COR-L47 (cell line): ENCODE measurements at places on chromosomes 7 and 10.
A peak's percentile ranks its signal among the peaks of the same experiment; 100 is the strongest.

GRCh38 chr7:106243893-106244292 is 40.9 kb downstream of the NAMPT start:
- no peak for DNase-seq

DNA sequence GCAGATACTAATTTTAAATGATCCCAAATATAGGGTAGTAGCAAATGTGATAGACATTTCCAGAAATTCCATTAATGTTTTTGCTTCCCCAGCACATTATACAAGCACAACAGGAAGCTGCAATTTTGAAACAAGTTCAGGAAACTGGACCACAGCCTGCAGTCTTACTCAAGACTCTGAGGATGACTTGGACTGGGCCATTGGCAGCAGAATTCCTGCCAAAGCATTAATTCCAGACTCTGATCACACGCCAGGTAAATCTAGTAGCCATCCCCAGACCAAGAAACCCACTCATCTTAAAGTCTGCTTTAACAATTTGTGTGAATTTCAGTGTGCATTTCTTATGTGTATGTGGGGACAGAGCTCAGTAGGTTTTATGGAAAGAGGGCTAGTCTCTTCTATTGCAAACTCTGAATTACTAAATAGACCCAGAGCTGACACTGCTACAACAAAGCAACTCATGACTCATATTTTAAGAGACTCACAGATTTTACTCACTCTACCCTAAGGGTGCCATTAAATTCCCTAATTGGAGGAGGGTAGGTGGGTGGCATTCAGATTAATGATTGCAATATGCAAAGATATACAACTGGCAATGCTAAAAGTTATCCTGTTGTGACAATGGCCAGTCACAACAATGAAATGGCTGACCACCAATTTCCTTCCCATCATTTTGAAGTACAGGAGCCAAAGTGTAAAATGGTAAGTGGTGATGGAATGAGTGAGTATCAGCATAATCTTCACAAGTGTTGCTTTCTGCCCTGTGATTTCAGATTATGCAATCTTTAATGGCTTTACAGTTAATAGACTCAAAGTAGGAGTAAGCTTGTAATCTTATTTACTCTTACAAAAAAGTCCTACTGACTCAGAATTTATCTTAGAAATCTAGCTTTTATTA is 317.6 kb upstream of the PLXDC2 start:
- no peak for DNase-seq

GRCh38 chr10:11162828-11163599 is 145.3 kb downstream of the CELF2 start:
- no peak for DNase-seq

DNA sequence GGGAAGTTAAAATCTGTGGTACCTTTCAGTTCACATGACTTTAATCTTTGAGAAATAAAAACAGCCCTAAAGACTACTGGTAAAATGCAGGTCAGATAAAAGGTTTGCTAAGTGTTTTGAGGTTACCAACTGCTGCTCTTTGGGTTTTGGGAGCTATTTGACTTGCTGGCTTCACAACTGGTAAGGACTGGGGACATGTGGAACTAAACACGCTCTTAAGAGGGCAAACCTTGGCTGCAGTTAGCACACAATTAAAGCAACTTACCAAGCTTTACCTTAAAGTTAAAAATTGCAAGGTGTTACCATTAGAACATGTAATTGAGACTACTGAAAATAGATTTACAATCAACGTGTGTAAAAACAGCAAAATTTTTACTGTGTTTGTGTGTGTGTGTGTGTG is 220.2 kb downstream of the PHF14 start:
- DNase-seq = no peak

DNA sequence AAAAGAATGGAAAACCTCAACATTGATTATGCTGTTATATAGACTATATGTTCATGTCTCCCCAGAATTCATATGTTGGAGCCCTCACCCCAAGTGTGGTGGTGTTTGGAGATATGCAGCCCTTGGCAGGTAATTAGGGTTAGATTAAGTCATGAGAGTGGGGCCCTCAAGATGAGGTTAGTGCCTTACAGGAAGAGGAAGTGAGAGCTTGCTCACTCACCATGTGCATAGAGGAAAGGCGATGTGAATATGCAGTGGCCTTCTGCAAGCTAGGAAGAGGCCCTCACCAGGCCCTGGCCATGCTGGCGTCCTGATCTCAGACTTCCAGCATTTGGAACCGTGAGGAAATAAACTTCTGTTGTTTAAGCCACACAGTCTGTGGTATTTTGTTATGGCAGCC is 14.8 kb downstream of the ZNF33A start:
- DNase-seq = no peak

DNA sequence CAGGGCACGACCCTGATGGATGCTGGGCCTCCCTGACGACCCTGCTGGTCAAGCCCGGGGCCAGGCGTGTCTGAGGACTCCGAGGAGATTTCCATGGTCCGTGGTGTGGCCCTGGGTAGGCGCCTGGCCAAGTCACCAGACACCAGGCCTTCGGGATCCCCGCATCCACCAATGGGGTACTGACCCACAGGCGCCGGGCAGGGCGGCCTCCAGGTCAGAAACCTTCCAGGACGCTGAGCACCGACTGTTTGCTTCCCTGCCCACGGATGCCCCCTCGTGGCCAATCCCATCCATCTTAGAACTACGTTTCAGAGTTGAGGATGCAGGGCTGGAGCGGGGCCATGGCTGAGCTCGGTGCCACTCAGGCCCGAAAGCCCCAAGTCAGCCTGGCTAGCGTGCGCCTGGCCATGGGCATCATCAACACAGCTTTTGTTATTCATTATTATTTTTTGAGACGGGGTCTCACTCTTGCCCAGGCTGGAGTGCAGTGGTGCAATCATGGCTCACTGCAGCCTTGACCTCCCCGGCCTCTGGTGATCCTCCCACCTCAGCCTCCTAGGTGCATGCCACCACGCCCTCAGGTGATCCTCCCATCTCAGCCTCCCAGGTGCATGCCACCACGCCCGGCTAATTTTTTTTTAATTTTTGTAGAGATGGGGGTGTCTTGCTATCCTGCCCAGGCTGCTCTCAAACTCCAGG is 7.1 kb upstream of the AMZ1 start:
- peak; percentile 35 for DNase-seq

GRCh38 chr7:46784732-46785131 is 797.2 kb downstream of the TNS3 start:
- DNase-seq = no peak
